ENCODE measurements at places on chromosomes 11 and 22. TPM values are rescaled to one million over a fixed set of nuclear protein-coding genes. Genes with fewer than 3 reads are reported as not detected.

The LRRC32 gene
- total RNA-seq, result not detected

The HOATZ gene
- total RNA-seq, result not detected

The CCDC188 gene
- not detected for total RNA-seq

The SCUBE1 gene
- total RNA-seq, result not detected

- DNase-seq, result no peak
Measured at GRCh38 chr11:107439586-107440167, 17.9 kb downstream of the CWF19L2 start.

DNA sequence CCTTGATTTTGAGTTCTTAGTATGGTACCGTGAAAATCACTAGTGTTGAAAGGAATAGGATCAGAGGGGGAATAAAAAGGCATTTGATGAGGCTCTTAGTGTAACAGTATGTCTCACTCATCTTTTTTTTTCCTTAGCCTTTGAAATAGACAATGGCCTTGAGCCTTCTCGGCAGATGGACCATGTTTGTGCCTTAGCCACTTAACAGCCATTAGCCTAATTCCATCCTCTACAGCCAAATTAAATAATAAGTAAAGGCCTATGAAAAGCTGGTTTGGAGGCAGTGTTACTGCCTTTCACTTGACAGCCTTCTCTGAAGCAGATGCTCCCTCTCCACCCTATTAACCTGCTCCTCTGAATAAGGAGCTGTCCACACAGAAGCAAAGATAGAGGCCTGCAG, 580.7 kb downstream of the NTM start:
- no peak for DNase-seq

DNA sequence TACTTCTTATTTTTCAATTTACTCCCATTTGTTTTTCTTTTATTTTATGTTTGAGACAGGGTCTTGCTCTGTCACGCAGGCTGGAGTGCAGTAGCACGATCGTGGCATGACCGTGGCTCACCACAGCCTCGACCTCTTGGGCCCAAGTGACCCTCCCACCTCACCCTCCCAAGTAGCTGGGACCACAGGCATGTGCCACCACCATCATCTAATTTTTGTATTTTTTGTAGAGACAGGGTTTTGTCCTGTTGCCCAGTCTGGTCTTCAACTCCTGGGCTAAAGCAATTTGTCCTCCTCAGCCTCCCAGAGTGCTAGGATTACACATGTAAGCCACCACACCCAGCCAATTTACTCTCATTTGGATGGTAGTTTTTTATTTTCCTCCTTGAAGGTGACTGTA, 679.3 kb upstream of the CCDC179 start:
- DNase-seq, result no peak

GRCh38 chr11:81030186-81030585, 1589.4 kb upstream of the TENM4 start:
- peak; percentile 88 for DNase-seq

GRCh38 chr22:46862418-46863324, 100.2 kb downstream of the TBC1D22A start:
- DNase-seq, result no peak

GRCh38 chr11:70139785-70140410, 61.8 kb downstream of the ANO1 start:
- DNase-seq, result peak; percentile 65

DNA sequence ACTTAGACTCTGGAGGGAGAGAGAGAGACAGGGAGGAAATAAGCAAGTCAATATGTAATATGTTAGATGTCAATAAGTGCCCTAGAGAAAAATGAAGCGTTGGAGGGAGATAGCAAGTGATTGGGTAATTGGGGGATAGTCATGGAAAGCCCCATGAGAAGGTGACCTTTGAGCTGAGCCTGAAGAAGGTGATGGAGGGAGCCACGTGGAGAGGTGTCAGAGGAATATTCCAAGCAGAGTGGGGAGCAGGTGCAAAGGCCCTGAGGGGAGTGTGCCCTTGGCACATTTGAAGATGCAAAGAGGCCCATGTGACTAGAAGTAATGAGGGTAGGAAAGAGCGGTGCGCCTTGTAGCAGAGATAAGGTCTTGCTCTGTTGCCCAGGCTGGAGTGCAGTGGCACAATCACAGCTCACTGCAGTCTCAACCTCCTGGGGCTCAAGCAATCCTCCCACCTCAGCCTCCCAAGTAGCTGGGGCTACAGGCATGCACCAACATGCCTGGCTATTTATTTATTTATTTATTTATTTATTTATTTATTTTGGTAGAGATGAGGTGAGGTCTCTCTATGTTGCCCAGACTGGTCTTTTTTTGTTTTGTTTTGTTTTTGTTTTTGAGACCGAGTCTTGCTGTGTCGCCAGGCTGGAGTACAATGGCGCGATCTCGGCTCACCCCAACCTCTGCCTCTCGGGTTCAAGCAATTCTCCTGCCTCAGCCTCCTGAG, 2.1 kb downstream of the LHFPL7 start:
- DNase-seq, result no peak

- no peak for DNase-seq
Measured at GRCh38 chr22:21663738-21664137, 2.1 kb upstream of the PPIL2 start.

- DNase-seq, result no peak
Measured at GRCh38 chr22:23227380-23227779, 47.1 kb downstream of the BCR start.

DNA sequence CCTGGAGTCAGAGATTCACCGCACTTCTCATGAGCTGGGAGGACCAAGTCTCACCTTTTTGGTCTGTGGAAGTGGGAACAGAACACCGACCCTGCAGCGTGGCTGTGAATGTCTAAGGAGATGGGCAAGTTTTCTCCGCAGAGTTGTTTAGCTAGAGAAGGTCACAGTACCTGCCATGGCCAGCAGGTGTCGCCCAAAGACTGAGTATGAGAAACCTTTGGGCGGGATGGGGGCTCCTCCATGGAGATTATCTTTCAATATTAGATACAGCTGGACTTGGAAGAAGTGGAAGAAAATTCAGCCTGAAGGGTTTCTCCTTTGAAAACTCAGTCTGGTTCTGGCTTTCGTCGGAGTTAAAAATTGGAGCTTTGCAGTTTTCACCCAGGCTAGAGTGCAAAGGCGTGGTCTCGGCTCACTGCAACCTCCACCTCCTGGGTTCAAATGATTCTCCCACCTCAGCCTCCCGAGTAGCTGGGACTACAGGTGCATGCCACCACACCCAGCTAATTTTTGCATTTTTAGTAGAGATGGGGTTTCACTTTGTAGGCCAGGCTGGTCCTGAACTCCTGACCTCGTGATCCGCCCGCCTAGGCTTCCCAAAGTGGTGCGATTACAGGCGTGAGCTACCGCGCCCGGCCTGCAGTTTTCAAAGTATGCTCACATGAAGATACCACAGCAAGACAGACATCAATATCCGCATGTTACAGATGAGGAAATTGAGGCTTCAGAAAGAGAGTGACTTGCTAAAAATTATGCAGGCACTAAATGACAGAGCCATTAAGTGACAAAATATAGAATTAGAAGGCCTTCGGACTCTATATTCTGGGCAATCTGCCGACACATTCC, 10.7 kb upstream of the DSCAML1 start:
- DNase-seq, result no peak

DNA sequence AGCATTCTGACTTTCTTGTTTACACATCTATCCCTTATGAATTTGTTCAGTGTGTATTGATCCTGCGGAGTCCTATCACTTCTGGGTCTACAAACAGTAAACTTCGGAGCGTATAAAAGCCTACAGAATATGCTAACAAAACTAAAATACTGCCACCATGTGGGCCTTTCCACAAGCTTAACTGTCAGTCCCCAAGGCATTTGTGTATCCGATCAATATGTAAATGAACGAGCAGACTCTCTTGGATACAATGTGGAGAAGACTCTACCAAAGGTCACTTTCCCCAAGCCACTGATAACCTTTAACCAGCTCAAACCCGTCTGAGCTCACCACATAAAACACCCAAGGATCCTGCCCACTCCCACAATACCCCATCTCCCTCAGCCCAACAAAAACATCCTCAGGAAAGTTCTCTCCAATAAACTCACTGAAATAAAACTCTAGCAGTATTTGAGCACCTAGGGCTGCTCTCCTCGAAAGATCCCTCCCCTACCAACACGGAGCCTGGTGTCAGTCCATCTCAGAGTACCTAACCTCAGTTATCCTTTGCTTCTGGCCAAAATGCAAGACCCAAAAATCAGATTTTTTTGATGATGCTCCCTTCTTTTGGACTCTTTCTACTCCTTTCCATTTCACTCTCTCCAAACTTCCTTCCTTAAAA, 17.8 kb downstream of the ADA2 start:
- DNase-seq, result no peak

DNA sequence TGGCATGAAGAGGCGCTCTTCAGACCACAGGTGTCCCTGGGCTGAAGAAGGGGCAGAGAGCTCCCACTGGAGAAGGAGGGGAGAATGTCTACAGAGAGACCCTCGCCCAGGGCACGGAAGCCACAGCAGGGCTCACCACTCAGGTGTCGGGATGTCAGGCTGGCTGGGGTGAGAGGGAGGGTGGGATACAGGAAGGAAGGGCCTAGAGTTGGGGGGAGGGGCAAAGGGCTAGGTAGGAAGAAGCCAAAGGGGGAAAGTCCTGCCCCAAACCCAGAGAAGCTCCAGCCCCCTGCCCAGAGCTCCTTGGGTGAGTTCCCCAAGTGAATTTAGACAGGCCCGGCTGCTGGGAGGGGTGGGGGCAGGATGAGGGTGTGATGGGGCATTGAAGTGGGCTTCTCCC, 232.0 kb downstream of the CEP164 start:
- no peak for DNase-seq

DNA sequence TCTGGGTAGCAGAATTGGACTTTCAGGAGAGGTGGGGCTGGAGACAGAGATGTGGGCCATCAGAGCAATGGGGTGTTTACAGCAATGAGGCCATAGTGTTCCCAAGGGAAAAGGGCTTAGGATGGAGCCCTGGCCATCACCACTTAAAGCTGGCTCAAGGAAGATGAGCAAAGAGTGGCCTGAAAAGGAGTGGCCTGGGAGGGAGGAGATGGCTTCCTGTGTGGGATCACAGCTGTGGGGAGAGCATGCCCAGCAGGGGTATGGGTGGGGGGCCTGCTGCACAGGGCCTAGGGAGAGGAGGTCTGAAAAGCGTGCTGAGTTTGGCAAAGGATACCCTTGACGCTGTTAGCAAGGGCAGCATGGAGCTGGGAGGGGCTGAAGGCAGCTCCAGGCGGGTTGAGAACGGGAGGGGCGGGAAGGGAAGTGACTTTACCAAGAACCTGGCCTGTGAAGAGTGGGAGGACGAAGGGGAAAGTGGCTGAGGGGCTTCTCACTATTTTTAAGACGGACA, 13.9 kb downstream of the LRRC32 start:
- no peak for DNase-seq

The SERHL2 gene
- total RNA-seq, result 0.88 TPM

- no peak for DNase-seq
Measured at GRCh38 chr11:10490032-10490397, 35.0 kb downstream of the AMPD3 start.

DNA sequence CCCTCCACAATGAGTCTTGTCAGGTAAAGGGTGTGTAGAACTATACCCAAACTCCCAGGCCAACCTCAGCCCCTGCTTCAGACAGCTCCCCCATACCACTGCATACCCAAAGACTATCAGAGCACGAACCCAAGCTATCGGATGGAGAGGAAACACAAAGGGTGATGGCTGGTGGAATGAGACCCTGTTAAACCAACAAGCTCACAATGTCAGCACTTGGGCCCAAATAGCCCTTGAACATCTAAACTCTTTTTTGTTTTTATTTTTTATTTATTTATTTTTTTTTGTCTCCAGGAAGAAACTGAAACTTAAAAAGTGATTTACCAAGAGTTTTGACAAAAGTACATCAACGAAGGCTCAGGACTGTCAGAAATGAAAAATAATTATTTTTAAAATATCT, 10.6 kb downstream of the DGCR2 start:
- no peak for DNase-seq

- peak; percentile 61 for DNase-seq
Measured at GRCh38 chr22:24977370-24978221, 25.1 kb downstream of the KIAA1671 start.

The CD44 gene
- total RNA-seq, result 1,283 TPM

The CHRNA10 gene
- 0.42 TPM for total RNA-seq

GRCh38 chr11:119924017-119924416, 195.0 kb upstream of the NECTIN1 start:
- no peak for DNase-seq

GRCh38 chr11:110513846-110514437, 84.2 kb downstream of the FDX1 start:
- DNase-seq, result no peak

- no peak for DNase-seq
Measured at GRCh38 chr11:110428956-110429730, 605 bp upstream of the FDX1 start.

GRCh38 chr22:36016684-36017083, 11.9 kb downstream of the RBFOX2 start:
- DNase-seq, result no peak

GRCh38 chr11:12950670-12951069, 58.4 kb upstream of the RASSF10 start:
- DNase-seq, result no peak

The SERPIND1 gene
- not detected for total RNA-seq

- DNase-seq, result no peak
Measured at GRCh38 chr11:115067900-115068530, 389.7 kb downstream of the NXPE2 start.

Measured in foreskin keratinocyte (primary cell).